H1 (cell line): ENCODE measurements at places on chromosomes 2 and 18.

- no peak for DNase-seq
Measured at GRCh38 chr18:45654677-45655076, 39.4 kb downstream of the SLC14A2 start.

- no peak for DNase-seq
Measured at GRCh38 chr2:147711031-147711430, 133.8 kb upstream of the ACVR2A start.

- DNase-seq = no peak
Measured at GRCh38 chr18:3911413-3911812, 461.4 kb downstream of the TGIF1 start.

DNA sequence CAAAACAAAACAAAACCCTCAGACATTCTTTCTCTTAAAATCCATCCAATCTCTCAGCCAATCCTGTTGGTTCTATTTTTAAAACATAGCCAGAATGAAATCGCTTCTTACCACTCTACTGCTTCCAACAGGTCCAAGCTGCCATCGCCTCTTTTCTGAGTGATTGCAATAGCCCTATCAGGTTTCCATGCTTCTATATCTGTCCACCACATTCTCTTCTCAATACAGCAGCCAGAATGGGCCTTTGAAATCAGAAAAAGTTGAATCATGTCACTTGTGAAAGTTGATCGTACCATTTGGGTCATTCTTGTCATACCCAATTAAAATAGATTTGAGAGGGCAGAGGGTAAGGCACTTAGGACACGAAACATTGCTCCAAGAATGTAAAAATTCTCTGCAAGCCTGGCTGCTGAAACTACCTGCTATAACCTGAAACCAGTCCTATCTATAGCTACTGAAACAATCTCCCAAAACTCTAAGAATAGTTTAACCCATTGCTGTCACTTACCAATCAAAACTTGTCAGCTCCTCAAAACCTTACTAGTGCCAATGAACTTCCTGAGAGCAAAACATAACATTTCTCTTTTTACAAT, 3.3 kb upstream of the MTLN start:
- no peak for DNase-seq

- no peak for DNase-seq
Measured at GRCh38 chr18:3607309-3608098, 157.5 kb downstream of the TGIF1 start.

DNA sequence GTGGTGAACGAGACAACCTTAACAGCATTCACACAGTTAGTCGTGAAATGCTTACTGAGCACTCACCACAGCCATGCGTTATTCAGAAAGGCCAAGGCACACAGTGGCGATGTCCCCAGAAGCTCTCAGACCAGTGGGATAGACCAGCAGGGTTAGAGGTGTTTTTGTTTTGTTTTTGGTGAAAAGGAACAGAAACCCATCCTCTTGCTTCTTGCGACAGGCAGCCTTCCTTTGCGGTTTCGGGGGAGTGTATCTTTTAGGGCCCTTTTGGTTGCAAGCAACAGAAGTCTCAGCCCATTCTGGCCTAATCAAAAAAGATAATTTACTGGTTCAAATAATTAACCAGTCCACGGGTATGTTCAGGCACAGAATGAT, 4.7 kb downstream of the GNLY start:
- no peak for DNase-seq

- DNase-seq = no peak
Measured at GRCh38 chr18:9726175-9726574, 18.1 kb downstream of the RAB31 start.

GRCh38 chr18:45100321-45101105, 419.8 kb downstream of the SETBP1 start:
- no peak for DNase-seq

GRCh38 chr2:62185475-62186155, 10.3 kb upstream of the B3GNT2 start:
- DNase-seq = no peak

- DNase-seq = no peak
Measured at GRCh38 chr2:166357068-166357949, 18.4 kb downstream of the SCN9A start.

- no peak for DNase-seq
Measured at GRCh38 chr18:4858379-4859127, 338.5 kb downstream of the AKAIN1 start.

- no peak for DNase-seq
Measured at GRCh38 chr2:64537991-64538390, 13.9 kb downstream of the AFTPH start.

- no peak for DNase-seq
Measured at GRCh38 chr2:152084076-152084475, 14.8 kb downstream of the CACNB4 start.

GRCh38 chr2:38130876-38131275, 54.9 kb upstream of the CYP1B1 start:
- DNase-seq = no peak

DNA sequence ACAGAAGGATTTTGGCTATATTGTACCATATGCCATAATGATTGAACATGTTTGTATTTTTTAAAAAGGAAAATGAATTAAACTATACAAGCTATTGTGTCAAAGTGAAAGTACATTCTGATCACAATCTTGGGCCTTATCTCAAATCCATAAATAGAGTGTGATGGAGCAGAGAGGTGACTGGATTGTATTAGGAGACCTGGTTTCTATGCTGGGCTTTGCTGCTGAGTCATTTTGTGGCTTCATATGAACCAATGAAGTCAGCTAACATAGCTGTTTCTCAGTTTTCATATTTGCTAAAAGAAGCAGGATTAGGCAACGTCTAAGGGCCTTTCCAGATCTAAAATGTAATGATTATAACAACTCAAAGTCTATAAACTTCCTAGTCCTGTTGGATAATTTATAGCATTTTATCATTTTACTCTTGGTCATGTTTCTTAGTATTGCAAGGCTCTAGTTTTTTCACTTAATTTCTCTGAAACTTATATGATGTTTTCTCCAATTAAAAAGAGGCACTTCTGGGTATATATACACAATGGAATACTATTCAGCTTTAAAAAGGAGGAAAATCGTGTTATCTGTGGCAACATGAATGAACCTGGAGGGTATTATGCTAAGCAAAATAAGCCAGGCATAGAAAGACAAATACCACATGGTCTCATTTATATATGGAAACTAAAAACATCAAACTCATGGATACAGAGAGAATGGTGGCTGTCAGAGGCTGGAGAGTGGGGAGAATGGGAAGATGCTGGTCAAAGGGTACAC, 112.3 kb downstream of the MEP1B start:
- no peak for DNase-seq

DNA sequence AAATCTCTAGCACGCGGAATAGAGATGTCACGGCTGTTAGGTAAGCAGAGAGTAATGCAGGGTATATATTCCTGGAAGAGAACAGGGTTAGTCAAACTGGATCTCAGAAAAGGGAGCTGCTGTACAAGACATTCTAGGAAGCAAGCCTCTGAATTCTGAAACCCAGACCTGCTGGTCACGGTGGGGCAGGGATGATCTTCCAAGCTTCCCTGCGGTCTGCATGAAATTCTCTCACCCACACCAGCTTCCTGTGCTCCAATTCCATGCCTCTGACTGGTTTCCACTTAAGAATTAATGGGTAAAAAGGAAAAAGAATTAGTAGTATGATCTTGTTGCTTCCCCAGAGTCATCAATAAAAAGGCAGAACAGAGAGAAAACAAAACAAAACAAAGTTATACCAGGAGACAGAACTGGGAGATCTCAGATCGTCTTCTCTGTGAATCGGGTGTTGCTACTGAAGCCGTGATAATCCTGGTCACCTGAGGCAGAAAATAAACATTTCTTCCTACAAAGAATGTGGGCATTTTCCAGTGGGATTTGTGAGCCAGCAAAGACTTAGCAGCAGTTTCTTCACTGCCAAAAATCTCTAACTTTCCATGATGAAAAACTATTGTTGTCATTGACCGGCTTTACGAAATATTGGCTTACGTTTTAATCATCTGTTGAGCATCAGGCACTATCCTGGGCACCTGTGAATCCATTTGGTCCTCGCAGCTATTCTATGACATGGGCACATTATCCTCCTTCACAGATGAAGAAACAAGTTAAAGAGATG, 5.3 kb upstream of the CYP27C1 start:
- DNase-seq = no peak
